ENCODE measurements at places on chromosomes 12 and 14.

DNA sequence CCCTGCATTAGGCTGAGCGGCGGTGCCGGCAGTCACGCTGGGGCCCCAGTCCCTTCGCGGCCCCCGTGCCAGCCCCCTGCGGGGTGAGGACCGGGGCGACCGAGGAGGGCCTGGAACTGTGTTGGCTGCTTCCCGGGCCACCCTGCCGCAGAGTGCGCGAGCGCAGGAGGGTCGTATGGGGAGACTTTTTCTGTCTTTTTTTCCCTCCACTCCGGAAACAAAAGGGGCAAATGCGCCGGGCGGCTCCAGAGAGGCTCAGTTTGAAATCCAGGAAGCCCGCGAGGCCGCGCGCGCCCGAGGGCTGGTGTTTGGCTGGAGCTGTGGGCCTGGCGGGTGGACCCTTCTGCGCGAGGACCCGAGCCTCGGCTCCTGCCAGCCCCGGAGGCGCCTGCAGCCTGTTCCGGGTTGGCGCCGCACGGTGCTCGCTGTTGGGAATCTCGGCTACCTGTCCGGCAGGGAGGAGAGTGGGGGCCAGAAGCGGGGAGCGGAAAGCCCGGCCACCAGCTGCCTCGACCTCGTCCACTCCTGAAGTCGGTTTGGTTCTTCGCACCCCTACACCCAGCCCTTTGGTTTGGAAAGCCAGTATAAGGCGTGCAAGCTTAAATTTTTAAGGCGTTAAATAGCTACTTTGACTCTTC, 638 bp downstream of the PLEKHG3 start:
- DNase-seq, result no peak

DNA sequence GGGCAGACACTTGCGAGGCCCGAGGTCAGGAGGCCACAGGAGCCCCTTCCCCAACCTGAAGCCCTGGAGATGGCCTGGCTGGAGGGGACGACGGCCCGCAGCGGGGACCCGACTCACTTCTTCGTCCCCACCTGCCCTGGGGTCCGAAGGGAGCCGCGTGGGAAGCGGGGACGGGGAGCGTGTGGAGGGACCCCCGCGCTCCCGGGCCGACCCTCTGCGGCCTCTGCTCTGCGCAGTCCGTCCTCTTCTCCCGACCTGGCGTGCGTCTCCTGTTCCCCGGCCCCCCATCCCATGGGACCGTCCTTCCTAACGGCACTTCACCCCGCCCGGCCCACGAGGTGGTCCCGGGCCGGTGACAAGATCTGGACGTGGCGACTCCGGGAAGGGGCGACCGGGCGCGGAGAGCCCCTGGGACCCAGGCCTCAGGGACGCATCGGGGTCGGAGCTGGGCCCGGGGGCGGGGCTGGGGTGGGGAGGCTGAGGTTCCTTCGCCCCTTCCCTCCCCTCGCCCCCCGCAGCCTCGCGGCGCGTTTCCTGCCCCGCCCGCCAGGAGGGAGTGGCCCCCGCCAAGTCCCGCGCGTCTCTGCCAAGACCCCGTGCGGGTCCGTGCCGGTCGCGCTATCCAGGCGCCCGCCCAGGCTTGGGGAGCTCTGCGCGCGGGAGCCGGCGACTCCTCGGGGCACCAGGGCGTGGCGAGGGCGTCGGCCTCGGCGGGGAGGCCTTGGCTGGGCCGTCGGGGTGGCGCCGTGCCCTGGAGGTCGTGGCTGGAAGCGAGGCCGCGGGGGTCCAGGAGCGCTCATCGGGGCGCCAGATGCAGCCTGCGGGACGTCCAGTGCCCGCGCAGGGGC, 97.1 kb downstream of the TNFAIP2 start:
- DNase-seq, result no peak

DNA sequence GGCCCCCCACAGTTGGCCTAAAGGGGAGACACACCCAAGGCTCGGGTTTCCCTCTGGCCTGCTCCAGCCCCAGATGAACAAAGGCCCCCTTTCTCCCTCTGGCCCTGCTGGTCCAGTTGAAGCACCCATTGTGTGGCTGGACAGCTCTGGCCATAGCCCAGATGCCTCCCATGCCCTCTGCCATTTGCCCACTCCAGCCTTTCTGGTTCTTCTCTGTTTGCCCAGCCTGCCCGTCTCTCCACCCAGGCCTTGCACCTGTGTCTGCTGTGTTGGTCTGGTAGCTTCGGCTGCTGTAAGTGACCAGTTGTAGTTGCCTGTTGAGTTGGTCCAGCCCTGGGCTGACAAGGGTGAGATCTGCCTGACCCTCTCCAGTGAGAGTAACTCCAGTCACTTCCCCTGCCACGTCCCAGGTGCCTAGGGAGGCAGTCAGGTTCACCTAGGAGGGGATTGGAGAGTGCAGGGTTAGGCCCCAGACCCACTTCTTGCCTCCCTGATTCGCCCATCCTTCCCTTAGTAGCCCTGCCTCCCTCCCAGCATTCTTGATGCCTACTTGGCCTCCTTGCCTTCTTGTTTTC, 3.0 kb downstream of the B4GALNT1 start:
- no peak for DNase-seq

DNA sequence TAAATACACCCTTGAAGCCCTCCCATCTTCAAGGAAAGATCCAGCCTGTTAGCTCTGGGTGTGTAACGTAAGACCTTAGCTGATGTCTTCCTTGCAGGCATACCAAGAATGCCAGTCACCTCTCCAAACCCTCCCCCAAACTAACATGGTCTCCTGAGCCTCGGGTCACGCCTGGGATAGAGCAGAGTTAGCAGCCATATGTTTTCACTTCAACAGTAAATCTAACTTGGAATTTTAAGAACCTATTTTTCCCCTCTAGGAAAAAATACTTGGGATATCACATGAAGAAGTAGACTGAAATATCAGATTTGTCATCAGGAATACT, 27.9 kb downstream of the BCL2L14 start:
- DNase-seq, result no peak

- DNase-seq, result no peak
Measured at GRCh38 chr12:56928262-56928661, 5.9 kb downstream of the SDR9C7 start.

- no peak for DNase-seq
Measured at GRCh38 chr14:82403987-82404386, 870.3 kb upstream of the SEL1L start.

DNA sequence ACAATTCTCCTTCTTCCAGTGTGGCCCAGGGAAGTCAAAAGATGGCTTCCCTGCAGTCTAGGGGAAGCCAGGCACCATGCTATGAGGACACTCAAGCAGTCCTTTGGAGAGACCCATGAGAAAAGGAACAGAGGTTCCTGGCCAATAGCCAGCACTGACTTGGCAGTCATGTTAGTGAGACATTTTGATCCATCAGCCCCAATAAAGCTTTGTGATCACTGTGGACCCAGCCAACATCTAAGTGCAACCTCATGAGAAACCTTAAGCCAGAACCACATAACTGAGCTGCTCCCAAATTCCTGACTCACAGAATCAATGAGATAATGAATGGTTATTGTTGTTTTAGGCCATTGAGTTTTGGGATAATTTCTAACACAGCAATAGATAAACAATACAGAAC, 51.0 kb upstream of the NAP1L1 start:
- DNase-seq, result no peak

GRCh38 chr12:19412844-19413243, 26.4 kb upstream of the AEBP2 start:
- DNase-seq, result no peak

DNA sequence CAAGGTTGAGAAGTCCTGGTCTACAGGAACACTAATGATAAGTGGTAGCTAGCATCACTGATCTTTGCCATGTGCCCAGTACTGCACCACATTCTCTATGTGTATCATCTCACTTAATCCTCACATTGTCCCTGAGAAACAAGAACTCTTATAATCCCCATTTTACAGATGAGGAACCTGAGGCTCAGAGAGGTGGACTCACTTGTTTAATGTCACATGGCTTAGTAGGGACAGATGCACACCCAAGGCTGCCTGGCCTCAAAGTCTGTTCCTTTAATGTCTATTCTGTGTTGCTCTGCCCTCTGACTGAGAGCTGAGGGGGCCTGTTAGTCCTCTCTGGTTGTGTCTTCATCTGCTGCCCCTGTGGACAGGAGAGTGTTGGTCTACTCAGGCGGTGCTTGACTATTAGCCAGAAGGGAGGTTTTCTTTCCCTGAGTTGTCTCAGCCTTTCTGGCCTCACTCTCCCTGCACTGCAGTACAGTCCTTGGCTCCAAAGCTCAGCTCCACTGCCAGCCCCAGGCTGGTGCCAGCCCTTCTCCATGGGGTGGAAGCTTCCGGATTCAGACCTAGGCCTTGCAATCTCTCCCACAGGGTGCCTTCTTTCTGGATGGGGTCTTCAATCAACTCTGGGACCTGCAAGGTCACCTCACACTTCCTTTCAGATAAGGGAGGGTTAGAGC, 4.9 kb upstream of the DYNLL1 start:
- no peak for DNase-seq

- DNase-seq, result no peak
Measured at GRCh38 chr12:83408851-83409250, 722.1 kb downstream of the TMTC2 start.

All from iPS DF 19.7 (cell line).